HFF-Myc (cell line): ENCODE measurements at places on chromosomes 11 and 22.

DNA sequence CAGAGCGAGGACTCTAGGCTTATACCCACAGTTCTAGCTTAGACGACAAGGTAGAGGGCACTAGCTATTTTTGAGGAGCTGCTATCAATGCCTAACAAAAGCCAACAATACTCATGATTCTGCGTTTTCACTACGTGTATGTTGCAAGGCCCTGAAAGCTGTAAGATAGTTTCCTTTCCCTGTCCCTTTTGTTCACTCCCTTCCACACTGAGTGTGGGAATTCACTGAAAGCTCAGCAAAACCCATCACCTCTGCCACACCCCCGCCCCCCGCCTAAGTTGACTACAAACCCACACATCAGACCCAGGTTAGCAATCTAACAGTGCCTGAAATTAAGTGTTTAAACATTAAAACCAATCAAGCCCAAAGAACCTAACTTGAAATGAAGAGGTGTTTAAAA, 6.2 kb upstream of the LDLRAD3 start:
- no peak for DNase-seq

GRCh38 chr11:123905826-123906225, 3.9 kb downstream of the OR8D4 start:
- DNase-seq, result no peak

- DNase-seq, result no peak
Observed at GRCh38 chr22:36068776-36069344, 40.2 kb upstream of the RBFOX2 start.

GRCh38 chr11:83282084-83282716, 4.0 kb downstream of the CCDC90B start:
- no peak for DNase-seq

GRCh38 chr11:24086921-24087320, 409.9 kb upstream of the LUZP2 start:
- no peak for DNase-seq

DNA sequence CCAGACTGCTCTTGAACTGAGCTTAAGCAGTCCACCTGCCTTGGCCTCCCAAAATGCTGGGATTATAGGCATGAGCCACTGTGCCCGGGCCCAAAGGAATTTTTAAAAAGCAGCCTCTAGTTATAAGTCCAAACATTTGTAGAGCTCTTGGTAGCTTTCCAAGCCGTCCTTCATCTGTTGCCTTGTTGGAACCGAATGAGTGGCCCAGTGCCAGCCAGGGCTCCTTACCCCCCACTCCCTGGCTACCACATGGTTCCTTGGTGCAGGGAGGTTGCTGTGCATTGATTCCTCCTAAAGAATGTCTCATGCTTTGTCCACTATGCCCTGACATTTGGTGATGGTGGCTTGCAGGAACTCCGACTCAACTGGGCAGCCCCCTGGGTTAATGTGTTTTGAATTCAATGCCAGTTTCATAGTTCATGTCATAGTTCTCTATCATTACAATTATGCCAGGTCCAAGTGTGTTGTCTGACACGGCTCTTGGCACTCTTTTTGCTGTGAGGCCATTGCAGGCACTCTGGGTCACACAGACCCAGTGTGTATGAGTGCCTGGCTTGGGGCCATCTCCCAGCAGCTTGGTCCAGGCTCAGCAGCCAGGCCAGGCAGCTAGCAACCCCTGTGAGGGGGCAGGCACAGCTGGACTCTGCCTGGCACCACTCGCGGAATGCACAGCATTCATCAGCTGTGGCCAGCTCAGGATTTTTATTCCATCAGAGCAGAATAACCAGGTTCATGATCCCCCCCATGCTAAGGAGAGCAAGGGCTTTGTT, 13.3 kb upstream of the MICALL1 start:
- no peak for DNase-seq

GRCh38 chr22:19930551-19931486, 10.8 kb upstream of the COMT start:
- DNase-seq, result no peak

DNA sequence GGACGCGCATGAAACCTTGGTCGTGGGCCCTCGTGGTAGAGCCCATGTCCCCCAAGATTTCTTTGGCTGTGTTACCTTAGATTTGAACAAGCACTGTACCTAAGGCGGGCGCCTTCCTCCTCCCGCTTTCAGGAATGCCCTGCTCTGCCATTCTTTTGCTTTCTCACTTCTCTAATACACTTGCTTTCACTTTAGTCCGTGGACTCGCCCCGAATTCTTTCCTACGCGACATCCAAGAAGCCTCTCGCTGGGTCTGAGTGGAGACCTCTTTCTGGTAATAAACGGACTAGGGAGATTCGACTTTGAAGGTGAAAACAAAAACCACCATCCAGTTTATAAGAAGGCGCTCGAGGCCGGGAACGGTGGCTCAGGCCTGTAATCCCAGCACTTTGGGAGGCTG, 1.2 kb upstream of the NUP50 start:
- DNase-seq, result no peak

GRCh38 chr22:32661737-32662586, 139.5 kb upstream of the TIMP3 start:
- peak; percentile 92 for DNase-seq

DNA sequence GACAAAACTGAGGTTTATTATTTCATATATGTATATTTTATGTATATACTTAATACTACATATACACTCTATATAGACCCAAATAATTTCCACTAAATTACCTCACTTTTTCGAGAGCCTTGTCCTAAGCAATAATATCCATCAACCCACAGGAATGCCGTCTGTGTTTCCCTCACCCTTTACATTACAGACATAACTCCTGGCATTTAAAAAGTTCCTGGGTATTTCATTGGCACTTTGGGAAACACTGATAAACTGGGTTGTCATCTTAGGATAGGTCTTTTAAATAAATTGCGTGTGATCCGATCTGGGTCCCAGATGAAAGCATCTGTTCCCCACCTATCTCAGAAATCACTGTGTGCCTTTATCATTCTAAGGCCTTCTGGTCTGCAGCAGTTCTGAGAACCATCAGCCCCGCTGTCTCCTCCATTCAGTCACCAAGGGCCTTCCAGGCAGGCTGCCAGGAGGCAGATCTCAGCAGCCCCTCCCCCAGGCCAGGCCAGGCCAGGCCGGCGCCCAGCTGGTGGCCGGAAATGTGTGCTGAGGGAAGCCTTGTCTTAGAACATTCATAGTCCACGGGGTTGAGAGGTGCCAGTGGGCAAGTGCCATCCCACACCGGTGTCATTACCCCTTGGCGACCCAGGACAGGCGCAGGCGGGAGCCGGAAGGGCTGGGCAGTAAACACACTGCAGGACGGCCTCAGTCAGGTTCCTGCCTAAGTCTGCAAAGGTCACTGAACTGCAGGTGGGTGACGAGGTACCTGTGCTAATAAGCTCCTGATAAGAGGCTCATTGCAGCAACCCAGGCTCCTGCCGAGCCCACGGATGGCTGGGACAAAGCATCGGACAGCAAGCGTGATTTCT, 3.3 kb downstream of the FGF19 start:
- no peak for DNase-seq

GRCh38 chr22:49636649-49637048, 191.0 kb downstream of the BRD1 start:
- no peak for DNase-seq
